ENCODE measurements at places on chromosomes 2 and 18.

GRCh38 chr2:20143263-20143662 is 81.7 kb downstream of the SDC1 start:
- no peak for DNase-seq

- DNase-seq: no peak
Observed at GRCh38 chr2:222393733-222394267, 30.5 kb upstream of the SGPP2 start.

GRCh38 chr2:238714038-238714528 is 133.8 kb upstream of the TWIST2 start:
- DNase-seq: no peak

- no peak for DNase-seq
Observed at GRCh38 chr2:66435549-66435875, 587 bp downstream of the MEIS1 start.

DNA sequence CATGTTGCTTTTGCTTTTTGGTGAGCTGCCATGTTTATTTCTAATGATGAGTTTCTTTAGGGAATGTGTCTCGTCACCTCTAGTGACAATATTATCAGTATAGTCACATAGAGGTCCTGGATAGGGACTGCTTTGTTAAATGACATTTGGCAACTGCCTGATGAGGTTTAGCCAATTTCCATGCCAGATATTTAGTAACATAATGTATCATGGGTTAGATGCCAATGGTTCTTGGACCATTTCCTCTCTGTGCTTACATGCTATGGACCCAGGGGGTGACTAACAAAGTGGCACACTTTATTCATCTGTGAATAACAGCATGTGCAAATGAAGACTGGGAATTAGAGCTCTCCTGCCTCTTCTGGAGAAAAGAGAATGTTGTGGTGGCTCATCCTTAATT is 56.2 kb upstream of the RAB27B start:
- no peak for DNase-seq

- DNase-seq: no peak
Observed at GRCh38 chr2:105872142-105872728, 127.5 kb downstream of the NCK2 start.

DNA sequence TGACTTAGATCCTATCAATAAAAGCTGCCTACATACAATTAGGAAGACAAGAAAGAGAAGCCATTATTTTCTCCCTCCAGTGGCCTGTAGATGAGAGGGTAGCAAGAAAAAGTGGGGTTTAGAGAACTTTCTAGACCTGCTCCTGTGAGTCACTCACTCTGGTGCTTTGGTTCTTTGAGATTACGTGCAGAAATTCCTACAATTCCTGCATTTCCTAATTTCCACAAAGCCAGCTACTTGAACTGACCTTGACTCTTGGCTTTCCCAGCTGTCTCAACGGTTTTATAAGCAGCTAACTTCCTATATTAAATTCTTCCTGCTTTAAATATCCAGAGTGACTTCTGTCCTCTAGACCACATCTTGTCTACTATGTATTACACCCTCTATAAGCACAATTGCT is 899.5 kb upstream of the KLHL29 start:
- no peak for DNase-seq

- DNase-seq: peak; percentile 66
Observed at GRCh38 chr18:3248658-3249359, 1.2 kb downstream of the MYL12A start.

DNA sequence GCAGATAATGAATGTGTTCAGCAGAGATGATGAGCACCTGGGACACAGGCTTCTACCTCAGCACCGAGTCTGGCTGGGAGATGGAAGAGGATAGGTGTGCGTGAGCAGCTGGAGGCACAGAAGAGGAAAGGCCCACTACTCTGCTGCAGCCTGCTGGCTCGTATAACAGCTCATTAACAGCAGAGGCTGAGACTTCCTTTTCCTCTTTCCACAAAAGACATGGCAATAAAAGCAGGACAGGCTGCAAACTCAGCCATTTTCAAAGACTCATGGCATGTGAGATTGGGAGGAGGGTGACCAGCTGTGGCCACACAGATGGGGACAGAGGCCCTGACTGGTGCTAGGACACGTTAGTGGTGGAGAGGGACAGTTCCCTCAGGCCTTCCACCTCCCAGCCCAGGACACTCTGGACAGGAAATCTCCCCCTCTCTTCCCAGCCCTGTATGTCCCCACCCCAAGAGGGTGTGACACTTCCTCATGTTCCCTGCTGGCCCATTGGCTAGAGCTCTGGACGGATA is 60.3 kb downstream of the CACNB4 start:
- DNase-seq: no peak

DNA sequence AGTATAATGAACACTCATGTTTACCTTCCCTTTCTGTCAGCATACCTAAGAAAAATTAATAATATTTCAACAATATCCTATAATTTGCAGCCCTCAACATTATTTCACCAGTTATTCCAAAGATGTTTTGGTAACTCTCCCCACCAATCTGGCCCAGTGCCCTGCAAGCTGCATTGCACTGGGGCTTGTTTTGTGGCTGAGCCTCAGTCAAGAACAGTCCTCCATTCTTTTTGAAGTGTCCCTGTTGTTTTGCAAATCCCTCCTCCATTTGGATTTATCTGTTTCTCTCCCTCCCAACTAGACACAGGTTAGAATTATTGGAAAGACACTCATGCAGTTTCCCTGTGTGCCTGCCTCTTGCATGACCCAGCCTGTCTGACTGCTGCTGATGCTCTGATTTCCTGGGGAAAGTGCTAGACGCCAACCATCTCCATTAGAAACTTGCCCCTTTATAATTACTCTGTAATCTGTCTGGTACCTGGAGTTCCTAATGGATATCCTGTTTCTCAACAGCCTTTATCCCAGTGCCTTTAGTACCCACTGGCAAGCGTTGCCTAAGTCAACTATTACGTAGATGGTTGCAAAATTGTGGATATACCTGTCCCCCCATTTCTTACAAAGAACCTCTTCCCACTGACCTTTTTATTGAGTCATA is 60.2 kb downstream of the EIF5B start:
- no peak for DNase-seq

DNA sequence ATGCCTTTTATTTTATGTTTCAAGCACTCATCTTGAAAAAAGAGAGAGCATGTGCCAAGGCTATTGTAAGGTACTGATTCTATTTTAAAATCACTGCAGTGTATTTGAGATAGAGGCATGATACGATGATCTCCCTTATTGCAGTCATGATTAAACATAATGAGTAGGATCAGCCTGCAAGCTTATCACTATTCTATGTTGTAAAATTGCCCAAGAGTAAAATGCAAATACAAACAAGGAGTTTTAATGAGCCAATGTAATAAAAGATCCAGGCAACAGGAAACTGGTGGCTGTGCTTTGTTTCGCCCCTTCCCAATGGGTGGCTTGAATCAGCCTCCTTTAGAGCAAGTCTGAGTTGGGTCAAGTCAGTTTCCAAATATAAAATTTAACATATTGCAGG is 116.4 kb upstream of the RBMS1 start:
- no peak for DNase-seq

- DNase-seq: no peak
Observed at GRCh38 chr2:164187121-164187520, 434.2 kb downstream of the GRB14 start.

DNA sequence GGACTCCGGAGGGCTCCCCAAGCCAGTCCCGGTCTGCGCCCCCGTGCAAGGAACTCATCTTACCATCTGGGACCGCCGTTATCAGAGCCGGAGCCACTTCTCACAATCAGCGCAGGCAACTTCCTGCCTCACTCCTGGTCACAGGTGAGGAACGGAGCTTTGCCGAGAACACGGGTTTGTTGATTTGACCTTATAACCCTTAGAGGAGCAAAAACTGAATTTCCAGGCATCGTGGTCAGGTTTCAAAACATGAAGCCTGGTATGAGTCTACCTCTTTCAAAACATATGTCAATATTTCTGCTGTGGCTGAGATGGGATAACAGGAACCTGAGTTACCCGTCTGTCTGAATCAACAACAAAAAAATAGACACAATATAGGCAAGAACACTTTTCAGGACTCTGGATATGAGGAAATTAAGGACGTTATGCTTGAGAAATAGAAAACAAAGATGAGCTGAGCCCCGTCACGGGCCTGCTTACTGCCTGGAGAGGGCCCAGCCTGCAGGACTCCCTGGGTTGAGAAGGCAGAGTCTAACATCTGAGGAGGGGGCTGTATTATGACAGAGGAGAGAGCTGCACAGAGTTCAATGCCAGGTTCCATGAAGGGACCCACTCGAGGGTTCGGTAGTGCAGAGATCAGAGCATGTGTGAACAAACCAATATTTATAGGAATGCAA is 148.7 kb downstream of the NDUFA10 start:
- no peak for DNase-seq

DNA sequence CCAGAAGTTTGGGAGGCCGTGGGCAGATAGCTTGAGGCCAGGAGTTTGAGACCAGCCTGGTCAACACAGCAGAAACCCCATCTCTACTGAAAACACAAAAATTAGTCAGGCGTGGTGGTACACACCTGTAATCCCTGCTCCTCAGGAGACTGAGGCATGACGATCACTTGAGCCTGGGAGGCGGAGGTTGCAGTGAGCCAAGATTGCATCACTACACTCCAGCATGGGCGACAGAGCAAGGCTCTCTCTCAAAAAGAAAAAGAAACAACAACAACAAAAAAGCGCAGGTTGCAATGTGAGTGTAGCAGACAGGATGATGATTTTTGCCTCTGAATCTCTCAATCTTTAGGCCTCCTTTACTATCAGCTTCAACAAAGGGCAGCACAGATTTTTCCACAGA is 2.7 kb upstream of the USP14 start:
- DNase-seq: no peak

- no peak for DNase-seq
Observed at GRCh38 chr18:76429262-76430126, 65.5 kb downstream of the ZNF516 start.

DNA sequence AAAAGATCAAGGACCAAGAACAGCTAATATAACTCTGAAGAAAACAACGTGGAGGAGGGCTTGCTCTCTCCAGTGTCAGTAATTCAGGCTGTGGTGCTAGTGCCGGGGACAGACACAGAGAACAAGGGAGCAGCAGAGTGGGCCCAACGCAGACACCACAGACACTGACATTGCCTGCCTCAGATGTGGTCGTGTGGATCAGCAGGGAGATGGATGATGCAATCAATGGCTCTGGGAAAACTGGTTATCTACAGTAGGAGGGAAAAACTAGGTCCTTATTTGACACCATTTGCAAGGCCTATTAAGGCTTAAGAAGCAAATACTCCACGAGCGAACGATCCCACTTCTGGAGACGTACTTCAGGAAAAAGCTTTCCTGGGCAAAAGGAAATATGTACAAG is 36.1 kb downstream of the HDLBP start:
- DNase-seq: no peak

- DNase-seq: no peak
Observed at GRCh38 chr2:4190548-4190947, 487.2 kb downstream of the DCDC2C start.

GRCh38 chr2:53211201-53211774 is 556.3 kb upstream of the CHAC2 start:
- DNase-seq: no peak

DNA sequence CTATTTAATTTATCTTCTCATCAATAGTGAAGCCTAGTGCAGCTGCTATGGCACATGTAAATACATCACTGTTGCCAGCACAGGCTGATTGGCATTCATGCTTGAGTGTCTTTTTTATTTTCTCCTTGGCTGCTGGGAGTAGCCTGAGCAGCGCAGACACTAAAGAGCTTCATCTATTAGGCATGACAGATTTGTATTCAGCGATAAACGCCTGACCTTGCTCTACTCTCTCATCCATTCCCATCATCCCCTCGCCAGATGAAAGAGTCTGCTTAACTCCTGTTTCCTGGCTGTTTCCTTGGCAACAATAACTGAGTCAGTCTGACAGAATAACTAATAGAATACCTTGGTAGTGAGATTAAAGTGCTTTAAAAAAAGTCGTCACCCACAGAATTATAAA is 753.6 kb downstream of the DCC start:
- no peak for DNase-seq

- no peak for DNase-seq
Observed at GRCh38 chr2:113230531-113230930, 48.2 kb downstream of the PAX8 start.
